ENCODE measurements at places on chromosomes 3 and 15.

DNA sequence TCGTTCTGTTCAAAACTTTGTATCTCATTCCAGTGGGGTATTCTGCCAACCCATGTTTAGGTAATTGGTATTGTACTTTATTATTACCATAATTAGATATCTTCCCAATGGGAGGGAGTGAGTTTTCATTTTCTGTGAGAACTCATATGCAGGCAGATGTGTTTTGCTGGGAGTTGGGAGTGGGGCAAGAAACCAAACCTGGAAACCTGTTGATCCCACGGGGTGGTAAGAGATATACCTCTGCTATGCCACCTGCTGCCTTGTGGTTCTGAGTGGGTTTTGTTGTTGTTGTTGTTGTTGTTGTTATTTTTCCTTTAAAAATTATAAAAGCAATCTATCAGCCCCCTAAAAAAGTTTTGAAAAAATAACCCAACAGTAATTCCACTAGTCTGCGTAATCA lies 32.1 kb downstream of the ZNF592 start:
- no peak for DNase-seq

DNA sequence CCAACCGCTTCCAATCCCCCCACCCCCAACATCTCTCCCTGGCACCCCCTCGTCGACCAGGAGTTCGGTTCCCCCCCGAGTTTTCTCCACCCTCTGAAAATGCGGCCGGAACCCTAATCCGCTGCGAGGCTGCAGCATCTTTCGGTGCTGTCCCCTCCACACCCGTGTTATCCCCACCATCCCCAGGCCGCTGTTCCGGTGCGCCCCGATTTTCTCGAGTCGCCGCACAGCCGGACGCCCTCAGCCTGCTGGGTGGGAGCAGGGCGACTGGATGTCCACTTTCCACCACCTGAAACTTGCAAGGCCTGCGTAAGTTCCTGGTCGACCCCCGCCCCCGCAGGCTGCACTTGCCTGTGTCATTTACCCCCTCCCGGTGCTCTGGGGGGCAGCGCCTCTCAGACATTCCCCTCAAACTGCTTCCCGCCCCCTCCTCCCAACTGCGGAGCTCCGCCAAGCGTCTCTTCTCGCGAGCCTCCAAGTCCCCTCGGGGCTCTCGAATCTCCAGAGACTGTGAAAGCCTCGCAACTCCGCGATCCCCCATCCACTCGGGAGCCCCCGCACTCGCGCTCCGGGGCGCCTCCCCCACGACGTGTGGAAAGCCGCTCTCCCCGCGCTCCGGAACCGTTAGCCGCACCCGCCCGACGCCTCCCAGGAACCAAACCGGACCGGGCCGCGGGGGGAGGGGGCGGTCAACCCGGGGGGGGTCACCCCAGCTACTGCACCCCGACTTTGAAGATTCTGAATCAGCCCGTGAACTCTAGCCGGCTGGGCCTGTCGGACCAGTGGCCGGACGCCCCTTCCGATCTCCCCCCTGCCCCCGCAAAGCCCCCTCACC lies 566 bp downstream of the ETV5 start:
- DNase-seq, result peak; percentile 45

GRCh38 chr15:34794590-34795206 lies 651 bp downstream of the ACTC1 start:
- no peak for DNase-seq

DNA sequence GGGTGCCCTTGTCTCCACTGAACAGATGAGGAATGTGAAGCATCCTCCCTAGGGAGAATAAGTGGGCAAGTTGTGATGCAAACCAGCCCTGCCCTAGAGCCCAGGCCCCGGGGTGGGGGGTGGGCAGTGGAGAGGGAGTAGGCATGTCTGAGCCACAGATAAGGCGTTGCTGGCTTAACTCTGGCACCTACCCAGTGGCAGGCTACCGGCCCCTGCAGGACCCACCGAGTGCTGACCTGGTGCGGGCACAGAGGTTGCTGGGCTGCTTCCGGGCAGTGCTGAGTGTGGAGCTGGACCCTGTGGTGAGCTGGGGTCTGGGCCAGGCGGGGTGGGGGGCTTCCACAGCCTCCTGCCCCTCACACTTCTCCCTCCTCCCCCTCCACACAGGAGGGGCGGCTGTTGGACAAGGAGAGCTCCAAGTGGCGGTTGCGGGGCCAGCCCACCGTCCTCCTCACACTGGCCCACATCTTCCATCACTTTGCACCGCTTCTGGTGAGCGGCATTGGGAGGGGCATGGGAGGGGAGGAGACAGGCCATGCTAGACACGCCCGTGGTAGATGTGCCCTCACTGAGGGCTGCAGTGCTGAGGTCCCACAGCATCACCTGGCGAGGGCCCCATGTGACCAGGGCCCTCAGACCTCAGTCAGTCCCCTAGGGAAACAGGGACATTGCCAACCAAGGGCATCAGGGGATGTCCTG lies 10.1 kb downstream of the RNF123 start:
- DNase-seq, result no peak

GRCh38 chr15:55241891-55242290 lies 45.1 kb upstream of the RSL24D1 start:
- no peak for DNase-seq

DNA sequence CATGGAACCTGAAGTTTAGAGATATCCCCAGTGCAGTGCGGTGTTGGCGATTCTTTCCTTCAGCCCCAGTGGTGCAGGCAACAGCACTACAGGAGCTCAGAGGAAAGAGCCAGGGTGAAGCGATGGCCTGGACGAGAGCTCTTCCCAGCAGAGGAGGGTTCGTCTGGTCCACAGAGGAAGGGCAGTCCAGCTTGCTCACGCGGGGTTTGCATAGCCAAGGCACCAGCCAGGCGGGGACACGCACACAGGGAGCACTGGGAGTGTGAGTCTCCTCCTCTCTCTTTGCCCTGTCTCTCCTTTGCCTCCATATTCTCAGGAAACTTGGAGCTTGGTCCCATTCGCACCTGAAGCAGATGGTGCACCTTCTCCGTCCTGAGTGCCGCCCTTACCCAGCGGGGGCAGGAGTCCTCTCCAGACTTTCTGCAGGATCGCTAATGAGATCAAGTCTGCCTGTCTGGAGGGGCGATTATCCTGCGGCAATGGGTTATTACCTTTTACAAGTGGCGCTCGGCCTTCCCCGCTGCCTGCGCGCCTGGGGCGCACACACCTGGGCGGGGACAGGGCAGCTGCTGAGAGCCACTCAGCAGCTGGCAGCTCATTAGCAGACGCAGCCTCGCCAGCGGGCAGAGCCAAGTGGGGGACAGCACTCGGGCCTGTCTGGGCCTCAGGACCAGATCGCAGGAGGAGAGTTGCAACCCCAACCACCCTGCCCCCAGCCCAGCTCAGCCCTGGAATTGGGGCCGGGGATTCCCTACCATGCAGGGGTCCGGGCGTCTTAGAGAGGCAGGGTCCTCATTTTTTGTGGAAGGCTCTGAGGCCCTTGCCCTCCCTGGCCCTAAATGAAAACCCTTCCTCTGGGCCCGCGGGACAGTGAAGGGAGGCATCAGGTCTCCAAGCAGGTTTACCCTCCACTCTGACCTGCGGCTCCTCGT lies 119.0 kb upstream of the MEF2A start:
- DNase-seq, result no peak

- DNase-seq, result peak; percentile 33
Measured at GRCh38 chr3:194003114-194004057, 132.6 kb upstream of the HES1 start.

DNA sequence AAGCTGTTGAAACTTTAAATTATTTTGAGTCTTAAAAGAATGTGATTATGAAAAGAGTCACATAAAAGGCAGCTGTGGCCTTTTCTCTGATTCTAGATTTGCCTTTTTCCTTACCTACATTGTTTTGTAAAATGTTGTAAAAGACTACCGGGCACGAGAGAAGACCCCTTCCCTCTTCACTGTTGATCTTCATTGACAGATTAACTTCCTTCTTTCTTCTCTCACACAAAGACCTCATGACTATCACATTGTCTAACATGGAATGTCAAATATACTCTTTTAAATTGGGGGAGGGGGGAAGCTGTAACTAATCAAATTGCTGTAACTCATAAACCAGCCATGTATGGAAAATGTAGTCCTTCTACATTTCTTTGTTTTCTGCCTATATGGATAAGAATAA lies 68.3 kb downstream of the OCA2 start:
- no peak for DNase-seq

DNA sequence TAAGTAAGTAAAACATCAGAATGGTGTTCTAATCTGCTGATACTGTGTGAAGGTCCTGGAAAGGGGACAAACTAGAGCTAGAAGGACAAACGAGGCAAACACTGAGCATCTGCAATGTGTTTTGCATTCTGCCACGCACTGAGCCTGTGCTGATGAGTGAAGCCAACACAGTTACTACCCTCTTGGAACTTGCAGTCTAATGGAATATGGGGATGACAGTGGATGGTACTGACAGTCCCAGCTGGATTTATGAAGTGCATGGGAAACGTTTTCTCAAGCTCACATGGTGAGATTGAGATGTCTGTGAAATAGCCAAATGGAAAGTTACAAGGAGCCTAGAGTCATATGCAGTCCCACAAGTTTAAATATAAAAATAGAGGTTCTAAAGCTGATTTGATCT lies 86.6 kb downstream of the FOXB1 start:
- DNase-seq, result no peak

GRCh38 chr15:36775209-36775608 lies 195.8 kb downstream of the CDIN1 start:
- DNase-seq, result no peak

DNA sequence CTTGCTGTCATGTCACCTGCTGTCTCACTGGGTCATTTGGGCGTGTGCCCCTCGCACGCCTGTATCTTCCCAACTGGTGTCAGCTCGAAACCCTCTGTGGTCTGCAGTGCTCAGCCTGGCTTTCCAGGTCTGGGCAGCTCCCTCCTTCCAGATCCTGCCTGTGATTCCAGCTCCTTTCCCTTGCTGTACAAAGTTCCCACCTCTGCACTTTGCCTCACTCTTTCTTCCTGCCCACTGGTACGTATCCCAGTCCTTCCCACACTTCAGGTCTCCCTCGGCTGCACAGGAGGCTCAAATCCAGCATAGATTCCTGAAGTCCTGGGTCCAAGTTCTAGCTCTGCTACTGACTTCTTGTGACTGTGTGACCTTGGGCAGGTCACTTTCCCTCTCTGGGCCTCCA lies 2.1 kb upstream of the PAQR5 start:
- no peak for DNase-seq

GRCh38 chr15:93073465-93073952 lies 15.5 kb downstream of the RGMA start:
- DNase-seq, result no peak

GRCh38 chr15:89165677-89166076 lies 55.7 kb downstream of the RLBP1 start:
- no peak for DNase-seq

DNA sequence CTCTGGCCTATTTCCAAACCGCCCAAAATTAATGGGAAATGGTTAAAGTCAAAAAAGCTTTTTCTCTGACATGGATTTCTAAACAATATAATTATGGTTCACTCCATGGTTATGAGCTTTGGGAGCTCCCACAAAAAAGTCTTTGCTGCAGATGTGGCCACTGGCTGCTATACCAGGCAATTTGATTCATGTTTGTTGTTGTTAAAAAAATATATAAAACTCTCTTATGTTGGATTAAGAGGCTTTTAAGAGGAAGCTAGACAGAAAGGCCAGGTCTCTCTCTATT lies 258.6 kb downstream of the TIGIT start:
- DNase-seq, result no peak

- no peak for DNase-seq
Measured at GRCh38 chr3:150945226-150946032, 27.1 kb downstream of the CLRN1 start.

GRCh38 chr15:35624881-35625280 lies 78.9 kb upstream of the DPH6 start:
- DNase-seq, result no peak

DNA sequence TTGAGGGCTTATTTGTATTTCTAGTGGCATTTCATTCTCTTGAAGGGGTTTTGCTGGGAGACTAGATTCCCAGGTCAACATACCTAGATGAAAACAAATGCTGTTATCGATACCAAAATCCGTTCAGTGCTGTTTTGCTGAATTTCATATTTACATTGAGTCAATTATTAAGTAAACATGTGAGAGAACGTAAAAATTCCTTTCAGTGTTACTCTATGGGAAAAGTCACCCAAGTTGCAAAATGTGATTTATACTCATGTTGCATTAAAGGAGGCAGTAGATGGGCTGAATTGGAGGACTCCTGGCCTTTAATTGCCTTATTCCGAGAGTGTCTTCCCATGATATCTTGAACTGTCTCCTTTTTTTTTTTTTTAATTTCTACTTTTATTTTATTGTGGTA lies 1011.3 kb upstream of the NR2F2 start:
- DNase-seq, result no peak

GRCh38 chr3:126351086-126351770 lies 6.0 kb downstream of the KLF15 start:
- DNase-seq, result no peak

GRCh38 chr3:119628390-119628789 lies 30.7 kb downstream of the PLA1A start:
- no peak for DNase-seq

DNA sequence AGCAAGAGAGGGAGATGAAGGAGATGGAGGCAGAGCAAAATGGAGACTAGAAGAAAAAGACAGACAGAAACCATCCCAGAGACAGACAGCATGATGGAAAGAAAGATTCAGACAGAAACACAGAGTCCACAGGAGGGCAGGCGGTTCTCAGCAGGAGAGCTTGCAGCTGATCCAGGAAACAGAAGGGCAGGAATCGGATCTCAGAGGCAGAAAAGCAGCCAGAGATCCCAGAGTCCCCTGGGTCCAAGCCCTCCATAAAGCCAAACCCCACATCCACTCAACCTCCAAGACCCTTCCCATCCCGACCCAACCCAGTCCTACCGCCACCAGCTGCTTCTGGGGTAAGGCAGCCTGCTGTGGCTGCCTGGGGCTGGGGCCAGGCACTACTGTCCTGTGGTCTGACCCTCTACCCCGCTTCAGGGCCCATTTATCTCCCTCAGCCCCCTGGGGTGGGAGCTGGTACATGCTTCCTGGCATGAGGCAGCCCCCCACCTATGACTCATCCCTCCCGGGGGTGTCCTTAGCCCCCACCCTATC lies at the start of gene UCN2:
TSS of gene UCN2 (minus strand) at position 400 of the 537 bp plus-strand sequence. CDS start 657 bp downstream, outside the sequence.
- no peak for DNase-seq

GRCh38 chr15:27327467-27328025 lies 356.6 kb downstream of the GABRG3 start:
- no peak for DNase-seq

GRCh38 chr3:48681541-48681880 lies 4.2 kb downstream of the NCKIPSD start:
- DNase-seq, result no peak

DNA sequence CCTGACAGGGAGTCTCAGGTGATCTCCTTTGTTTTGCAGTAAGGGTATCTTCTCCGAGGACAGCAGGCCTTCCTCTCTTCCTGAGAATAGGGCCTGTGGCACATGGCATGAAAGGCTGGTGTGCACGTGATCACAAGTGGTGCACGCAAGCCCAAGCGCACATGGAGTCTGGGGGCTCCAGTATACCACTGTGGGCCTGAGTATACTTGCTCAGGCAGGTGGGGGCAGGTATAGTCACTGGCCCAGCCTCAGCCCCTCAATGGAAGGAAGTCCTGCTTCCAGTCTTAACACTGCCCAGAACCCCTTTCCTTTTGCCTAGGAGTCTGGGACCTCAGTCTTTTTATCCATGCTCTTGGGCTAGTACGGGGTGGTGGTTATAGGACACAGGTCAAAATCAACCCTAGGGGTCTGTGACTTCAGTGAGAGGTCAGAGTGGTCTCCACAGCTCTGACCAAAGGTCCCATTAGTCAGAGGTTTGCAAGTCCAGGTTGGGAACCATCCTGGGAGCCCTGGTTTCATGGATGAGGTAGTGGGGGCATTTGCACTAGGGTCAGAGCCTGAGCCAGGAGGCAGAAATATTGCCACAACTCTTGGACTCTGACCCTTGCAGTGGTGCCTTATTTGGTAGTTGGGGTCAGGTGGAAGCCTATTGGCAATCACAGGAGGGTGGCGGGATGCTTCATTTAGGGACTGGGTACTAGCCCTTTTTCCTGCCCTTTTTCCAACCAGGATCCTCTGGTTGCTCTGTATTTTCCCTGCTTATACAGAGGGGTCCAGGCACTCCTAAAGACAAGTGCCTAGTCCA lies 823 bp upstream of the CCDC71 start:
- DNase-seq, result no peak

Measured in progenitor cell of endocrine pancreas (in vitro differentiated cells).